Fibroblast of lung (primary cell): ENCODE measurements at places on chromosomes 4 and X. TPM values are rescaled to one million over a fixed set of nuclear protein-coding genes. Genes with fewer than 3 reads are reported as not detected.

DNA sequence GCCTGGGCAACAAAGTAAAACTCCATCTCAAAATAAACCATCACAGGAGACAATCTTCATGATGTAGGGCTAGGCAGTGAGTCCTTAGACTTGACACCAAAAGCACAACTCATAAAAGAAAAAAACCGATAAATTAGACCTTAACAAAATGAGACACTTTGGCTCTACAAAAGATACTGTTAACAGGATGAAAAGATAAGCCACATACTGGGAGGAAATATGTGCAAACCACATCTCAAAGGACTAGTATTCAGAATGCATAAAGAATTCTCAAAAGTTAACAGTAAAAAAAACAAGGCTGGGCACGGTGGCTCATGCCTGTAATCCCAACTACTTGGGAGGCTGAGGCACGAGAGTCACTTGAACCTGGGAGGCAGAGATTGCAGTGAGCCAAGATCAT, 13.2 kb downstream of the EFHC2 start:
- DNase-seq = no peak

DNA sequence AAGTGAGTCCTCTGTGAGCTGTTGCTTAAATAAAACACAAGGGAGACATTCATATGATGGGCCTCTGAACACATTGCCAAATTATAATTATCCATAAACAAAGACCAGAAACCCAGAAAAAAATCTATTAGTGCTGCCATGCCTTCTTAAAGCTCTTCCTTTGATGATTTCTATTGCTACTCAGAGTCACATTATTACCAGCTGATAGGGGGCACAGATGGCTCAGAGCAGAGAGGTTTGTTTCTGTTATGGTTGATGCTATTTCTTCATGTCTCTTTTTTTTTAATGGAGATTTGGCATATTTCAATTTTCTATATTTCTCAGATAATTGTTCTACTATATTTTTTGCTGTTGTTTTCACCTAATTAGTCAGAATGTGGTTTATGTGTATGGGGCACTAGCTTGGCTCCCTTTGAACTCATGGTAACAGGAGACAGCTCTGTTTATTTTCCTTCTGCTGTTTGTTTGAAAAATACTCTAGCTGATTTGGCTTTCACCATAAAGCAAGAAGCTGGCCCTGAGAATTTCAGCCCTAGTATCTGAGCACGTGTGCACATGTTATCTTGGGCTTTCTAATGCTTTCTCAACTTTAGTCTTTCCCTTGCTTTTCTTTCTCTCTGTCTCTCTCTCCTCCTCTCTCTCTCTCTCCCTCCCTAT, 568.8 kb downstream of the PPARGC1A start:
- DNase-seq = peak; percentile 78

- DNase-seq = no peak
These were observed 92.7 kb downstream of the STIM2 start for GRCh38 chr4:26953366-26953765.

- DNase-seq = no peak
These were observed 20.9 kb downstream of the HMGB3 start for GRCh38 chrX:151004085-151004484.

DNA sequence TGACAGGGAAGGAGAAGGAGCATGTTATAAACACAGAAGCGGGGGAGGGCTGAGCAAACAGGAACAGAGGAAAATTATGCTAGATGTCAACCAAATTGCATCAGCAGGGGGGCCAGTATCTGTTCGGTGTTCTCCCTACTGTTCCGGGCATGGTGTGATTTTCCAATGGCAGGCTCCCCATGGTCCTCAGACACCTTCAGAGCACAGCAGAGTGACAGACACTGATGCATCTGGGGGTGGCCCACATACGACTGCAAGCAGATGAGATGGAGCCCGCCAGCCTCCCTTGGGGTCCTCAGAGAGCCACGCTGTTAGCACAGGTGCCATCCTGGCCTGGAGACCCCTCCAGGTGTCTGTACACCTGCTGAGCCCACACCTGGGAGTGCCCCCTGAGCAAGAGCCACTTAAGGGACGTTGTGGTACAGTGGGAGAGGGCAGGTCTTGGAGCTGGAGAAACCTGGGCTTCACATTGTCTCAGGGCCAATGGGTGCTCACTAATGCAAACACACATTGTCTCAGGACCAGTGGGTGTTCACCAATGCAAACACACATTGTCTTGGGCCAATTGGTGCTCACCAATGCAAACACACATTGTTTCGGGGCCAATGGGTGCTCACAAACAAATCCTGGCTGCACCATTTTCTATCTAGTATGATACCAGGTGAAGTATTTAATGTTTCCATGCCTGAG, 95.4 kb downstream of the SLC2A9 start:
- DNase-seq = no peak

DNA sequence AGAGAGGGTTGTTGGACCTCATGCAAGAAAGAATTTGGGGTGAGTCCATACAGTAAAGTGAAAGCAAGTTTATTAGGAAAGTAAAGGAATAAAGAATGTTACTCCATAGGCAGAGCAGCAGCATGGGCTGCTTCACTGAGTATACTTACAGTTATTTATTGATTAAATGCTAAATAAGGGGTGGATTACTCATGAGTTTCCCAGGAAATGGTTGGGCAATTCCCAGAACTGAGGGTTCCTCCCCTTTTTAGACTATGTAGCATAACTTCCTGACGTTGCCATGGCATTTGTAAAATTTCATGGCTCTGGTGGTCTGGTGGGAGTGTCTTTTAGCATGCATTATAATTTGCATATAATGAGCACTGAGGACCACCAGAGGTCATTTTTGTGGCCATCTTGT, 16.7 kb downstream of the PPP4R3C start:
- no peak for DNase-seq

DNA sequence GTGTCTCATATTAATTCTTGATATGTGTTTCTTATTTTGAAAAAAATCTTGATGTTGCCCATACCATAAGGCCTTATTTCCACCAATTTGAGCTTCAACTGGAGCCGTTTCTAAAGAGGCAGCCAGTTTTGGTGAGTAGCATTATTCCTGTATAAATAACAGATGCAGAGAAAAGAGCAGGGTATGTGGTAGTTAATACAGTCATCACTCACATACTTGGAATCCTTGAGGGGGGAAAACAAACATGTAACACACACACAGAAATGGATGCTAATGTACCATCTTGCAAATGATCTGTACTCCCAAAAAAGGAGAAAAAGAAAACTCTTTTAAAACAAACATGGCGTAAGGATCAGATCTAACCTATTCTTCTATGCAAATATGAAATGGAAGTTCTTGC, 389.7 kb downstream of the GPM6A start:
- DNase-seq = peak; percentile 78

DNA sequence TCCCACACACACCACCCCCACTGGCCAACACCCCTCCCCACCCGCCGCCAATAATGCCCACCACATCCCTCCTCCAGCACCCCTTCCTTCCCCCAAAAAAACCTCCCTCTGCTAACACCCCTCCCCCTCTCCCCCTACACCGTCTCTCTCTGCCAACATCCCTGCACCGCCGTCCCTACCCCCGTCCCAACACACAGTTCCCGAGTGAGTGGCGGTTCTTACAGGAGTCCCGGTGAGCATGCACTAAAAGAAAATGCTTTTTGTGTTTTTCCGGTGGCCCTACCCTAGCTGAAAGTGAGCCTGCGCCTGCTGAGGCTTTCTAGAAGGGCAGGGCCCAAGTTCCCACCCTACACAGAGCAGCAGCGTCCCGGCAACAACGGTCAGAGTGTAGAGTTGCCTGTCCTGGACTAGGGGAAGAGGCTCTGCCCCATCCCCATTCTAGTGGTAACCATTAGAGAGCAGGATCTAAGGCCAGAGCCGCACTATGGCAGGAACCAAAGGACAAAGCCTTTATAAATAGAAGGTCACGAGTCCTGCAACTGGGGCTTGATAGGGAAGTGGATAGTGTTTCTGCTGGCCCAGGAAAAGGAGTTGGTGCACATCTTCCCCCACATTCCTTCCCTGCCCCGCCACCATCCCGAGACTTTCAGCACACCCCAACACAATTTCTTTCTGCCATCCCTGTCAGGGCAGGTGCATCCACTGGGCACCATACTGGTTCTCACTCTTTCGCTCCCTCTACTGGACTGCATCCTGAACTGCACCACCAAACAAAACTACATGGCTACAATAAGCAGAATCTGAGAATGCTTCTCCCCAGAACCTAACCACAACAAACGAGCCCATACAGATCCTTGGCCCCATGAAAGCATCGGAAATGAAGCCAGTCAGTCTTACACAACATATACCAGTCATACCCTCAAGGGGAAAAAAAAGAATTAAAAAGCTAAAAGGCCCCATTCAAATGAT, 78.1 kb upstream of the PAGE3 start:
- DNase-seq = no peak

Gene PASD1
- total RNA-seq = not detected in 2 replicates
